NCI-H1417 treated with DMSO at 0.1 percent for 48 hours (cell line): ENCODE measurements at places on chromosomes 2 and 18.

GRCh38 chr2:240394549-240394948 is 40.9 kb upstream of the GPC1 start:
- no peak for DNase-seq

DNA sequence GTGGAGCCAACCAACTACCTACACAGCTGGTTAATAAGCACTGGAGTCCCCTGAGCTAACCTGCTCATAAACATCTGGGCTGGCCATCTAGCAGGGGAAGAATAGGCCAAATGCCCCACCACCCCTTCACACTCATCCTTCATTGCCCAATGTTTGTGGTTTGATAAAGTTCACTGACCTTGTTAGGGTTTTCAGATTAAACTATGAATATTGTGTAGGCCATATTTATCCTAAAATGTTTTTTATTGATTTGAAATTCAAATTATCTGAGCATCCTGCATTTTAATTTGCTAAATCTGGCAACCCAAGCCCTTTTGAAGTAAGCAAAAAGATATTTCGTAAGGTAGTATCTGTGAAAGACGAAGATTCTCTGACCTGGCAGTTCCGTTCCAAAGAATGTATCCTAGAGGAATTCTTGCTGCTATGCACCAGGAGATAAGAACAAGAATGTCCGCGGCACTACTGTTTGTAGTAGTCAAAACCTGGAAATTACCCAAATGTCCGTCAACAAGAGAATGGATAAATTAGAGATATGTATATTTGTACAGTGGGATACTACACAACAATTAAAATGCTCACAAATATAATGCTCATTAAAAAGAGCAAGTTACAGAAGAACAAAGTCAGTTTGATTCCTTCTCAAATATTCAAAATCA is 5.8 kb upstream of the TLK1 start:
- DNase-seq: no peak

GRCh38 chr2:105373344-105373781 is 25.5 kb downstream of the FHL2 start:
- no peak for DNase-seq

DNA sequence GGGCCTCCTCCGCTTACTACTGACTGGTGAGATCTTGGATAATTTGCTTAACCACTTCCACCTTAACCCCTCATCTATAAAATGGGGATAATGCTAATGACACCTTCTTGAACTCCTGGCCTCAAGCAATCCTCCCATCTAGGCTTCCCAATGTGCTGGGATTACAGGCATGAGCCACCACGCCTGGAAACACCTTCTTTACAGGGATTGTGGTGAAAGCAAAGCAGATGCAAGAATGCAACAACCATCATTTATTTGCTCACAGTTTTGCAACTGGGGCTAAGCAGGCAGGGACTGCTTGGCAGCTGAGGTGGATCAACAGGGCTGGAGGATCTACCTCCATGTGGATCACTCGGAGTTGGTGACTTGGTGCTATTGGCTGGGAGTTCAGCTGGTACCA is 76.2 kb upstream of the ZNF532 start:
- DNase-seq: no peak

- DNase-seq: no peak
Observed at GRCh38 chr2:69011611-69012157, 1.3 kb upstream of the ANTXR1 start.

GRCh38 chr2:72895154-72895553 is 7.9 kb downstream of the SPR start:
- DNase-seq: no peak

DNA sequence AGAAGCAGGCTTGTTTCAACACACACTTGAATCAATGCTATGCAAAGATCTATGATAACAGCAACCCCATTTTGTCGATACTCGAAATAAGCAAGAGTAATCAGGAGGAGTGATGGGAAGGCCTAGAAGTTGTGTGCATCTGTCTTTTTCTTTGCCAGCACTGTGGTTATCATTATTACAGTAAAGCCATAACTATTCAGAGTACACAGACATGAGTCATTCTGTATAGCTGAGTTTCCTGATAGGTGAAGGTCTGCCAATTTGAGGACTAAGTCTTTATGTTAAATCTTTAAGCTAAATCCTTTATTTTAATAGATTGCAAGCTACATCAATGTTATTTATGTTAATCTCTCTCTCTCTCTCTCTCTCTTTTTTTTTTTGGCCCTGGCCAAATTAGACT is 1344.4 kb upstream of the CELF4 start:
- DNase-seq: no peak

DNA sequence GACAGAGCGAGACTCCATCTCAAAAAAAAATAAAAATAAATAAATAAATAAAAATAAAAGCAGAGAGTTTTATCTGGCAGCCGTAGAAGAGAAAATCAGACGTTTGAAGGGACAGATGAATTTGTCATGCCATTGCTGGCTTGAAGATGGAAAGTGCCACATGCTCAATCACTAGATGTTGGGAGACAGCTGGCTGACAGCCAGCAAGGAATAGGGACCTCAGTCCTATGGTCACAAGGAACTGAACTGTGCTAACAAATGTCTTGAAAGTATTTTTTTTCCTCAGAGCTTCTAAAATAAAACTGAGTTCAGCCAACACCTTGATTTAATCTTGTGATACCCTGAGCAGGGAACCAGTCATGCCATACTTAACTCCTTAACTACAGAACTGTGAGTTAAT is 65.4 kb downstream of the DTNA start:
- no peak for DNase-seq

DNA sequence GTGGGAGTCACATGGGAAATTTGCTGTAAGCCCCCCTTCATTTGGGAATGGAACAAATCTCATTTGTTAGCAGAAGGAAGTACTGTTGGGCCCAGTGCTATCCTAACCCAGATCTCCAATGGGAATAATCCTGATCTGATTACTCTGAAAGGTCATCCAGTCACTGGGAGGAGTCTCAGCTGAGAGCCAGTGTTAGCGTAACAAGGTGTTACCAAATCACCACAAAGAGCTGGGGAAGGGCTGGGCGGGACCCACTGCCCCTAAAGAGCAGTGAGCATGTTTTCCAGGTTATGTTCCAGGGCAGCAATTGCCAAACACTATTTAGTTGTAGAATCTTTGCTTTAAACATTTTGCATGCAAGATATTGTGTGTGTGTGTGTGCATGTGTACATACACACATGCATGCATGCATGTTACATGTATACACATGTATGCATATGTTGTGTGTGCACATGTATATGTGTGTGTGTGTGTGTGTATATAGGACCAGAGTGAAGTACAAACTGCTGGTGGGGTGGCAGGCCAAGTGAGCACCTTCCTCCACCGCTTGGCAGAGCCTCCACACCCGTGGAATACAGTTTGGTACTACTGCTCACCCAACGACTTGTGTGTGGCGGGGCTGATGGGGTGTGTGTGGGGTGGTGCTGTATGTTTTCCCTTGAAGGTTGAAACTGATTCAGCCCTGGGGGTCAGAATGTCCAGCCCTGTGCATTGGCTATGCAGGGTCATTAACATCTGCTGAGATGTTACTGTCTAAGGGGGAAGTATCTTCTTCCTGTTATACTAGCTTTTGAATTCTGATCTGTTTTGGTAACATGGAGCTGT is 15.2 kb downstream of the INPP5D start:
- no peak for DNase-seq

DNA sequence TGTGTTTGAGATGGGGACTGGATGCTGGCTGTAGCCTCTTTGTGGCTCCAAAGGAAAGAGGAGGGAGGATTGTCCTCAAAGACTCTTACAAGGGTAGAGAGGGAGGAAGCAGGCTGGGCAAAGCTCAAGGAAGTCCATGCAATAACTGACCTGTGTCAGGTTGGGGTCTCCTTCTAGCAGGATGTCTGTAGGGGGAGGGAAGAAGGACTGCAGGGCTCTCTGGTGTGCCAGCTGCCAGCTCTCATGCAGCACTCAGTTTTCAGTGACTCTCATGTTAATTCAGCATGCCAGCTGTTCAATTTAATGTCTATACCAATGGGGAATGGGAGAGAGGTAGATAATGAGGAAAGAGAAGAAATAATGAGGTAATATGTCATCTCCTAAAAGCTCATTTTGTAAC is 85.3 kb upstream of the RANBP2 start:
- no peak for DNase-seq
